Left ventricle myocardium inferior (tissue), 1 donor: ENCODE measurements at places on chromosomes 5 and 9.

GRCh38 chr5:42993516-42994245 is 46.4 kb downstream of the ANXA2R start:
- no peak for DNase-seq

DNA sequence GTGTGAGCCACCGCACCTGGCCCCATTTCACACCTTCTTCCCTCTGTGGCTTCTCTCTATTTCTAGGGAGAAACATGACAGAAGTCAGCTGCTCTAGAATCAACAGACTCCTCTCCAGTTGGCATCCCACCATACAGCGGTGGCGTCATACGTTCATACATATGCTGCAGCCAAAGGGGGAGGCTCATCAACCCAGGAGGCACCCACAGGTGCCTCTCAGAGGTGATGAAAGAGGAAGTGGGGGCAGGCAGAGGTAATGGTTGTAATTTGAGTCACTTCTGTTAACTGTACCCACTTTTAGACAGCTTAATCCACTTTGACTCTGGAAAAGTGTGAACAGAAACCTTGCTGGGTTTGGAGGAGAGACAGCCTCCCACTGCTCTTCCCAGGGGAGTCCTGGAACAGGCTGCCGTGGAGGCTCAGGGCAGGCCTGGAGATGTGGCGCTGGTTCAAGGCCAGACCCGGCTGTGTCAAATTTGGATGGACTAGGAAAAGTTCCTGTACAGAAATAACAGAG is 47.3 kb upstream of the SUB1 start:
- DNase-seq: peak; percentile 62

GRCh38 chr5:147098233-147098790 is 136.5 kb upstream of the STK32A start:
- no peak for DNase-seq

GRCh38 chr5:96703384-96703920 is 41.3 kb downstream of the CAST start:
- no peak for DNase-seq

DNA sequence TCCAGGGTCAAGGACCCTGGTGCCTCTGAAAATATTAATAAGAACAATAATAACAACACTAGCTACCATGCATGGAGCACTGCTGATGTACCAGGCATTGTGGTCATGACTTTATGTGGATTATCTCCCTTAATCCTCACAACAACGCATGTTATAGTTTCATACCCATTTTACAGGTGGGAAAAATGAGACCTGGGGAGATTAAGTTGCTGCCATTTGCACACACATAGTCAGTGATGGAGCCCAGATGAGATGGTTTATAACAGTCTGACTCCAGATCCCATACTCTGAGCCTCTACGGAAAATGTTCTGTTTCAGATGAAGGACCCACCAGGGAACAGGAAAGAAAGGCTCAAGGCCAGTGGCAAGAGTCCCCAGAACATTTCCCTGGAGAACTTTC is 48.2 kb upstream of the PPARGC1B start:
- no peak for DNase-seq

DNA sequence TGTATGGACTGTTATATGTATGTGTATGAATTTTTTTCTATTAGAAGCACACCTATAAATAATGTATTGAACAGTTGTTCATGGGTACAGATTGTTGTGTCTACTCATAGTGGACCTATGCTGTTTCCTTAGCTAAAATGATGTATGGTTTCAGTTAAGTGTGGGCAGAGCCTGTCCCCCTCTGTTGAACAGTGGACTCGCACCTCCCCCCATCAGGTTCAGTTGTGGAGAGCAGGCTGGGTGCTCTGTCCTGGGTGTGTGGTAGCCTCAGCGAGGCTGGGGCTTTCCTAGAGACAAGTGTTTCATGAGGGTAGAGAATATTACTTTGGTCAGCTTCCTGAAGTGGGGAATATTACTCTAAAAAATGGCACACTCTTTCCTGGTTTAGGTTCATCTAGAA is 47.4 kb upstream of the LRRTM2 start:
- no peak for DNase-seq

DNA sequence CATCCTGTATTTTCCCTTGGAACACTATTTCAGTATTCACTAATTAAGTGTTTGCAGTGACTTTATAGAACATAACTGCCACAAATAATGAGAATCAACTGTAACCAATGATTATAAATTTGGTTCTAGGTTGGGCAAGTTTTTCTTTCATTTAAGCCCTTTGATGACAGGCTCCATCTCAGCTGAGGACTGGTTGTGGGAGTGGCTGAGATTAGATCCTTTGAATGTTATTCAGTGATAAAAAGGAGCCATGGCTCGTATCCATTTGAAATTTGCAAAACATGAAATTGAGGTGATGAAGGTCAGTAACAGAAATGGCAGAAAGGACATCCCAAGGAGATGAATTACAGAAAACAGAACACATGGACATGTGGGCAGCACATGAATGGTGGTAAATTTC is 138.1 kb upstream of the PCA3 start:
- no peak for DNase-seq

- no peak for DNase-seq
These were observed 13.6 kb downstream of the AHRR start for GRCh38 chr5:334903-335739.

DNA sequence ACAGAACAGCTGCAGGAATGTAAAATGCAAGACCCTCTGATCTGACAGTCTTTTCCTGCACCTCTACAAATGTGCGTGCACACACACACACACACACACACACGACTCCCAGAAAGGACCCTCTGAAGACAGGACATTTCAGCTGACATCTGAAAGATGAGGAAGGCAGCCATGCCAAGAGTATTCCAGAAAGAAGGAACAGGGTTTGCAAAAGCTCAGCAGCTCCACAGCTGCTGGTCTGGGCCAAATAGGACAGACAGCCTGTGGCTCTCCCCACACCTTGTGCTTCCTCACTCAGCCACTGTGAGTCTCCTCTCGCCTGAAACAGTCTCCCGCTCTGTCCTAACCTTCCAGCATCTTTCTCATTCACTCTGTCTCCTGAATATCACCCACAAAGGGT is 189.0 kb downstream of the PALM2AKAP2 start:
- DNase-seq: no peak

DNA sequence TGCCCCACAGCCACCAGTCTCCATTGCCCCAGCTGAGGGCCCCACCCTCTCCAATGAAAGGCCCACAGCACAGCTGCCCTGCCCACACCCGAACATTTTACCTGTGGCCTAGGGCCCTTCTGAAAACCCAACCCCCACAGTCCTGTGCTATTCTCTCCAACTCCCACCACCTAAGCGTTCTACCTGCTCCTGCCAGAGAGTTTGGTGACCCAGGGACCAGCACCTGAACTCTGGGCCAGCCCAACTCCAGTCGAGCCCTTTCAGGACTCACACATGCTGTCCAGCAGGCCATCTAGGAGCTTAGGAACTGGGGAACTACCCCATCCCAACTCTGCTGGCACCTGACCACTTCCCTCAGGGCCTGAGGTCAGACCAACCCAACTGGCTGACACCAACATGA is 562.3 kb downstream of the DNAH5 start:
- DNase-seq: no peak

GRCh38 chr9:11962327-11962726 is 730.9 kb upstream of the TYRP1 start:
- no peak for DNase-seq

DNA sequence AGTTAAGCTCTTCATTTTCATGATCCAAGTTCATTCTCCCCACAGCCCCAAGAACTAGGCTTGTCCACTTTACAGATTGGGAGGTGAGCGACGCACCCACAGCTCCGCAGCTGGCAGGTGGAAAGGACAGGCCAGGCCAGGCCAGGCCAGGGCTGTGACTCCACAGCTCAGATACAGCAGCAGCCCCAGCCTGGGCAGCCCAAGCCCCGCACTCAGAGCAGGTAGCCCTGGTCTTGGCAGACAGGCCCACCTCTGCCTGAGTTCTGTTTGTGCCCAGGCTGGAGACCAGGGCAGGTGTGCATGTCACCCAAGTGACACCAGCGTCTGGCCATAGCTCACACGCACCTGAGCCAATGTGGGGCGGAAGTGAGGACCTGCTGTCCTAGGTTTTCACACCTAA is 124.7 kb downstream of the WNK2 start:
- no peak for DNase-seq

DNA sequence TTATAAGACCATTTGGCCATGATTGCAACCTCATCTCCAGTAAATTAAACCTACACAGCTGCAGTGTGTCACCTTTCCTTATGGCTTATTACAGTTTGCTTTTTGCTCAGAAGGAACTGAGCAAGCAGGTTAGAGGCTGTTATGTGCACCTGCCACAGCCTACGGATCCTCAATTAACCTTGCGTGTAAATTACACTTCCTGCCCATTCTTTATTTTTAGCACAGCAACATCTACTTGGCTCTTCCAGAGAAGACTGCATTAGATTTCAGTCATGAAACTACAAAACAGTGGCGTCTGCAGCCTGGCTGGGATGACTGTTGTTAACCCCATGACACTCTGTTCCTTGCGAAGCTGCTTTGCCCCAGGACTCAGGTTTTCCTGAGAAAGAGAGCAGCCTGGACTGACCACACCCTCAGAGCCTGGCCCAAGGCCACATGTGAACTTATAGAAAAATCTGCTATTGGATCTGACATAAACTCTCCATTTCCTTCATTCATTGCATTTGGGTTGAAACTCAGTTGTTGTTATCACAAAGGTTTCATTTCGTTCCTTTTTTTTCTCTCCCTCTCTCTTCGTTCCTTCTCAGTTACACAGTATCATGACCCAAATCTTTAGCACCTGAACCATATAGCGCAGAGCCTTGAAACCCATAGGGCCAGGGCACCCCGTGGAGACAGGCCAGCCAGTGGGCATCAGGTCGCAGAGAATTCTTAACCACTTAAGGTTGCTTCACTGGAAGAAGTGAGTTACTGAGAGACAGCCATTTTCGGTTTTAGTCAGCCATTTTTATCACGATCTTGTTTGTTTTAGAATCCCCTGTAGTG is 138.6 kb downstream of the PALM2AKAP2 start:
- DNase-seq: no peak

GRCh38 chr5:142453932-142454331 is 129.1 kb upstream of the SPRY4 start:
- no peak for DNase-seq
